ENCODE measurements at places on chromosomes 11 and 22. TPM values are rescaled to one million over a fixed set of nuclear protein-coding genes. Genes with fewer than 3 reads are reported as not detected.

DNA sequence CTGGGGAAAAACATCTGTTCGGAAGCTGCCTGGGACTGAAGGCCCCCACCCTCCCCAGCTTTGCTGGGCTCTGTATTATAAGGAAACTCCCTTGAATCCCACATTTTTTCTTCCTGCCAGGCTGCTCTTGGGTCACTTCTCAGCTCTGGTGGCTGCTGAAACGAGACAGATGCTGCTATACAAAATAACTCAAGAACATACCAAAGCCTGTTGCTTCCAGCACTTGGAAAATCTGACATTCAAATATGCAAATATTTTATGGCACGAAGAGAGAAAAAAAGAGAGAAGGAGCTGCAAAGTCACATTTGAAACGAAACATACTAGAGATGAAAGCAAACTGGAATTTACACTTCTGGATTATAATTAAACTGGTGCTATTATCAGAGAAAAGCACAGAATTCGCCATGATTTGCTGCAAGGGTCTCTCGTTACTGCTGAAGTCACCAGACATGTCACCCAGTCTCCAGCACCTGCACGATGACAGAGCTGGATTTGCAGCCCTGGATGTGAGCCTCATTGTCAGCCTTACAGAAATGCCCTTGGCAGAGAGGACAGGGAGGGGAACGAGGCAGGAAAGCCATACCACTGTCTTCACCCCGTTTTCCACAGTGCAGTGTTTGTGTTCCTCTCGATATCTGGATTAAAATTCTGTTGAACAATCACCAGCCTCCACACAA lies 47.9 kb upstream of the IGSF9B start:
- DNase-seq: no peak

The FBLN1 gene
- not detected for total RNA-seq

The IPO7 gene
- 48.6 TPM for total RNA-seq

- no peak for DNase-seq
Observed at GRCh38 chr11:94272738-94273313, 31.6 kb upstream of the IZUMO1R start.

The SLC22A12 gene
- total RNA-seq: not detected

- DNase-seq: no peak
Observed at GRCh38 chr11:120185706-120186455, 25.0 kb upstream of the OAF start.

The PRR33 gene
- not detected for total RNA-seq

All from Karpas-422 (cell line).